ENCODE measurements at places on chromosomes 5 and 9. TPM values are rescaled to one million over a fixed set of nuclear protein-coding genes. Genes with fewer than 3 reads are reported as not detected.

POU5F2 gene
- 0.07 TPM for total RNA-seq

UBLCP1 gene
- total RNA-seq = 33.8 TPM

PTGS1 gene
- total RNA-seq = 6.0 TPM

ADRB2 gene
- total RNA-seq = 2.6 TPM

GRM6 gene
- not detected for total RNA-seq

RAI14 gene
- 139 TPM for total RNA-seq

DNA sequence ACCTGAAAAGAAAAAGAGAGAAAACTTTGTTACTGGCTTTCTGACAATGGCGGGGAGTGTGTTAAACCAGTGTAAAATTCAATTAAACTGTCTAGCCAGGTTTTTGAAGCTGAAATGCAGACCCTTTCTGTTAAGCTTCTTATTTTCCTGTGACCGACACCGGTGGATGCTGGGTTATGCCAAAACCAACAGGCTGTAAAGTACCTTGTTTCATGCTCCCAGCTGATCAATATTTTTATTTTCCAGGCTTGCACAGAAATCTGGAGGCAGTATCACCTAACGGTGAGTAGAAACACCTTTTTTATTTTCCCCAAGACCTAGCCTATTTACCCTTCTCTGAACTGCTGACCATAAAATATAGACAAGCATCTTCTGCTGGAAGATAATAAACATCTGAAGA is 94.9 kb upstream of the GRHPR start:
- no peak for DNase-seq

DNA sequence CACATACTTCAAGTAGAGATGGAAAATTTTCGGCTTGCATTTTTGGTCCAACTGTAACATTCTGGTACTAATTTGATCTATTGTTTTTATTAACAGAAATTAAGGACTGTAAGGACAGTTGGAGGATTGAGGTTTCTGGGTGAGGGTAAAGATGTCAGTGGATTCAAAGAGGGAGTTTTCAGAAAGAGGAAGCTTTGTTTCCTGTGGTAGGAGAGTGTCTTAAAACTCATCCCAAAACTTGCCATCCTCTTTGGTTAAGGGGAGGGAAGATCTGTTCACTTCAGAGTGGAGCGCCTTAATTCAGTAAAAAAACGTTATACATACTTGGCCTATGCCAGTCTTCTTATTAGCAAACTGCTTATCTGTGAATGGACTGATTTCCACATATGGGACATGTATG is 13.8 kb downstream of the CNTRL start:
- DNase-seq = no peak

Measured in epithelial cell of proximal tubule (primary cell).